ENCODE measurements at places on chromosomes 13 and 19.

DNA sequence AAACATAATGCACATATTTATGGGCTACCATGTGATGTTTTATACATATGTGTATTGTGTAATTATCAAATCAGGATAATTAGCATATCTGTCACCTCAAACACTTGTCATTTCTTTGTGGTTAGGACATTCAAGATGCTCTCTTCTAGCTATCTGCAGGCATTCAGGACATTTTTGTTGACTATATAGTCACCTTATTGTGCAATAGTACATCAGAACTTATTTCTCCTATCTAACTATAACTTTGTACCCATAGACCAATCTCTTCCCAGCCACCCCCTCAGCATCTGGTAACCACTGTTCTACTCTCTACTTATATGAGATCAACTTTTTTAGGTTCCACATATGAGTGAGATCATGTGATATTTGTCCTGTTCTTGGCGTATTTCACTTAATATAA lies 20.3 kb downstream of the ZNF420 start:
- no peak for DNase-seq

- DNase-seq, result no peak
These were observed 13.1 kb downstream of the DNM2 start for GRCh38 chr19:10730932-10731331.

DNA sequence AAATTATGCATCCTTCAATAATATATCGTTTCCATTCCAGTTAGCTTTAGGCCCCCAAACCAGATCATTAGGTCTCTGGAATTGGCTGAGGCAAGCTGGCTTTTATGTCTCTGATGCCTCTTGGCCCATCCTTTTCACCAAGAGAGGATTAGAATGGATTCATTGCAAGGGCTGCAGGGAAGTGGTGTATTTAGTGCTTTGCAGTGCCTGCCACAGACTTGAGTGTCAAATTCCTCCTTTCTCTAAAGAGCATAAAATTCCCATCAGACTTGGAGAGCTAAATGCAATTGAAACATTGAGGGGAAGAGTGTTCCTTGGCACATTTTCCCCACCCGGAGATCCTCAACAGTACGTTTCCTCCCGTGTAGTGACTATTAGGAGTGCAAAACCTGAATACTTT lies 302.6 kb downstream of the ATP8A2 start:
- peak; percentile 20 for DNase-seq

- no peak for DNase-seq
These were observed 15.0 kb downstream of the C19orf81 start for GRCh38 chr19:50664204-50664603.

- DNase-seq, result no peak
These were observed 209.6 kb downstream of the VWA8 start for GRCh38 chr13:41751277-41751676.

- no peak for DNase-seq
These were observed 26.3 kb downstream of the SAE1 start for GRCh38 chr19:47156861-47157430.

- DNase-seq, result no peak
These were observed 478.4 kb downstream of the TSHZ3 start for GRCh38 chr19:30870876-30871275.

- DNase-seq, result no peak
These were observed 12.9 kb downstream of the ZNF507 start for GRCh38 chr19:32358321-32358720.

- no peak for DNase-seq
These were observed 1.6 kb downstream of the REEP6 start for GRCh38 chr19:1492474-1493006.

- DNase-seq, result no peak
These were observed 9.9 kb upstream of the SLC46A3 start for GRCh38 chr13:28728642-28729041.

DNA sequence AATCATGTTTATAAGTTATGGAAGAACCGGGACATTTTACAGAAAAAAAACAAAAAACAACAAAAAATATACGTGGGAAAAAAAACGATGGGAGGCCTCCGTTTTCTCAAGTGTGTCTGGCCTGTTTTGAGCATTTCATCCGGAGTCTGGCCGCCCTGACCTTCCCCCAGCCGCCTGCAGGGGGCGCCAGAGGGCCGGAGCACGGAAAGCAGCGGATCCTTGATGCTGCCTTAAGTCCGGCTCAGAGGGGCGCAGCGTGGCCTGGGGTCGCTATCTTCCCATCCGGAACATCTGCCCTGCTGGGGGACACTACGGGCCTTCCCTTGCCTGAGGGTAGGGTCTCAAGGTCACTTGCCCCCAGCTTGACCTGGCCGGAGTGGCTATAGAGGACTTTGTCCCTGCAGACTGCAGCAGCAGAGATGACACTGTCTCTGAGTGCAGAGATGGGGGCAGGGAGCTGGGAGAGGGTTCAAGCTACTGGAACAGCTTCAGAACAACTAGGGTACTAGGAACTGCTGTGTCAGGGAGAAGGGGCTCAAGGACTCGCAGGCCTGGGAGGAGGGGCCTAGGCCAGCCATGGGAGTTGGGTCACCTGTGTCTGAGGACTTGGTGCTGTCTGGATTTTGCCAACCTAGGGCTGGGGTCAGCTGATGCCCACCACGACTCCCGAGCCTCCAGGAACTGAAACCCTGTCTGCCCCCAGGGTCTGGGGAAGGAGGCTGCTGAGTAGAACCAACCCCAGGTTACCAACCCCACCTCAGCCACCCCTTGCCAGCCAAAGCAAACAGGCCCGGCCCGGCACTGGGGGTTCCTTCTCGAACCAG lies 1.8 kb upstream of the APOE start:
- no peak for DNase-seq

- no peak for DNase-seq
These were observed 2521.1 kb downstream of the PCDH9 start for GRCh38 chr13:64709079-64709478.

DNA sequence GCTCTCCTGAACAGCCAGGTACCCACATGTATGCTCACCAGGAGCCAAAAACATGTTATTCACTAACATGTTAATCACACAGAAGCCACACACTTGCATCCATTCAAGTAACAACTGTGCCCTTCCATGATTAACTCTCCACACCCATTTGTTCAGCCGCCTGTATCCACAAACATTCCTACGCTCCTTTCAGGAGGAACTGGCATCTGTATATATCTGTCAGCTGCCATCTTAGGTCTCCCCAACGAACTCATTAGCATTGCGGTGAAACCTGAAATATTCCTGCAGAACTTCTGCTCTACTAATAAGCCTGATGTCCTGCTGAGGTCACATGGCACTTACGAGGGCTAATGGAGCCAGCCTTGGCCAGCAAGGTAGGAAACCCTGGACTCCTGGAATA lies 33.0 kb downstream of the OLFM2 start:
- no peak for DNase-seq

GRCh38 chr19:366951-367350 lies 22.4 kb upstream of the MIER2 start:
- DNase-seq, result no peak

- DNase-seq, result no peak
These were observed 112.5 kb downstream of the COG6 start for GRCh38 chr13:39767791-39768517.

- DNase-seq, result no peak
These were observed 57.9 kb downstream of the RXFP2 start for GRCh38 chr13:31797154-31797775.

GRCh38 chr19:48418317-48419064 lies 25.0 kb downstream of the GRIN2D start:
- DNase-seq, result no peak

DNA sequence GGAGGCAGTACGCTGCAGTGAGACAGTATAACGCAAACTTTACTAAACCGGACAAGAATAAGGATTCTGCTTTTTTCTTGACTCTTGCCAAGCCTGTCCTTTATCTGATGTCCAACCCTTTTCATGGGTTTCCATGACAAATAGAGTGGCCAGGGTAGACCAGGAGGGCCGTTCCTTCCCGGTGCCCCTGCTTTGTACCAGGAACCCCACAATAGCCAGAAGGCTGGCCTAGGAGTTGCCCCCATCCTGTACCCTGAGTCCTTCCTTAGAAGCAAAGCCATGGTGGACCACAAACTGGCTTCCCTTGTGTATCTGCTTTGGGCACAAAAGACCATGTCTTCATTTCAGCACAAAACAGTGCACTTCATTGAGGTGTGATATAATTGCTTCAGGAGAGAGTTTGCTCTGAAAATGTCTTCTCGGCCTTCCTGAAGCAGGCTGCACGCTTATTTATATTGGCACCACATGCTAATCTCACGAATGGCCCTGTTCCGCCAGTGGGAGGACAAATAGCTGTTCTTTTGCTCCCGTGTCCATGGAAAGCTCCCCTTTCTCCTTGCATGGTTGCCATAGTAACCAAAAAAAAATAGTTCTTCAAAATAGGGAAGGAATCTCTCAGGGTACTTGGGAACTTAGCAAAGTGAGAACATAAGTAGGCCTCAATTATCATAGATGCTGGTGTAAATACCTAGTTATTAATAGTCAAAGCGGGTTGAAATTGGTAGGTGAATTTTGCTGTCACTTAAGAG lies 222.1 kb downstream of the ZIC5 start:
- no peak for DNase-seq

- no peak for DNase-seq
These were observed 281.2 kb upstream of the SLITRK6 start for GRCh38 chr13:86080340-86080995.

DNA sequence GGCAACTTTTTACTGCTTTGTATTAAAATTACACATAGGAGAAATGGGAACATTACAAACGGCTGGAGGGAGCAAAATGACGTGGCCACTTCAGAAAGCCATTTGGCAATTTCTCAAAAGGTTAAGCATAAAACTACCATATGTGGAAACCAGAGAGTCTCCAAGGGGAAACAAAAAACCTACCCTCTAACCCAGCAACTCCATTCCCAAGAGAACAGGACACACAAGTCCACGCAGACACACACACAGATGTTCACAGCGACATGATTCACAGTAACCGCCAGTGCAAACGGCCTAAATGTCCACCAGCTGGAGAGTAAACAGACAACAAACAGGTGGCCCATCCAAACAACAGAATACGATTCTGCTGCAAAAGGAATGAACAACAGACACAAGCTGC lies 37.2 kb downstream of the STK24 start:
- DNase-seq, result no peak

GRCh38 chr19:55605637-55606470 lies at the start of gene ZNF865:
ZNF865 (plus strand) TSS chr19:55605647; CDS start chr19:55613619, 7,972 bp downstream.
- DNase-seq, result no peak

DNA sequence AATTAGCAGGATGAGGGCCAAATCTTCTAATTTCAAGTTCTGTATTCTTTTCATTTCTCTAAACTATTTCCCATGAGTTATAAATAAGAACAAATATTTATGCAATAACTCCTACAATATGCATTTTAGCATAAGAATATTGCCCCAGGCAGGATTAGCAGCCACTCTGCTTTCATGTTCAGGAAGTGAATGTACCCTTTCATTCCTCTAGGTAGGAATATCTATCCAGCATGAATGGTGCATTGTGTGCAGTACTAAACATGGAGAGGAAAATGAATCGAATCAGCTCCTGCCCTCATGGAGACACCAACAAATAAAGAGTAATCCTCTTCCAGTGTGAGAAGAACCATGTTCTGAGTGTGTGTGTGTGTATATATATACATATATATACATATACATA lies 41.0 kb downstream of the LHFPL6 start:
- DNase-seq, result no peak

- no peak for DNase-seq
These were observed 15.6 kb downstream of the SMIM24 start for GRCh38 chr19:3464587-3465235.
